ENCODE measurements at places on chromosomes 6 and 20. TPM values are rescaled to one million over a fixed set of nuclear protein-coding genes. Genes with fewer than 3 reads are reported as not detected.

DNA sequence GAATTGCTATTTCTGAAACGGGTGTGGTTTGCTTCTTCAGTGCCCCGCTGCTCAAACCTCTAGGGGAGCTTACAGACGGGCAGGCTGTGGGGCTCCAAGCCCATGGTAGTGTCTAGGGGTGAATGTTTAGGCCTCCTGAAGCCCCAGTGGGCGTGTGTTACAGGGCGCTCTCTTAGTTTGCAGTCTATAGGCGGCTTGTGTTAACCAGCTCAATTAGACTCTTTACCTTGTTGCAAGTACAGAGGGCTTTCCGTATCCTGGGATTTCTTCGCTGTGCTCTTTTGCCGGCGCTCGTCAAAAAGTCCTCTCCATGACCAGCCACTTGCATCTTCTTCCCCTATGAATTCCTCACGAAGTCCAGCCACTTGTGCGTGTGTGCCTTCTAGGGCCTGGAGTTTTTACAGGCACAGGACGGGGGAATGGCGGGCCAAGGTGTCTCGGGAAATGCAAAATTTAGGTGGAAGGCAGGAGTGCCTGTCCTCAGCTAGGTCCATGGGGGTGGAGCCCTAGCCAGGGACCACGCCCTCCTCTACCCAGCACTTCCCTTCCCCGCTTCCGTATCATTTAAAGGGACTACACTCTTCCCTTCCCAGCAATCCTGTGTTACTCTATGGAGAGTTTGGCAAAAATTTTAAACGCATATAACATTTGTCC, 94.5 kb downstream of the HTR1B start:
- peak; percentile 38 for DNase-seq

- DNase-seq, result no peak
These were observed 57.5 kb downstream of the IRF4 start for GRCh38 chr6:449057-449430.

DNA sequence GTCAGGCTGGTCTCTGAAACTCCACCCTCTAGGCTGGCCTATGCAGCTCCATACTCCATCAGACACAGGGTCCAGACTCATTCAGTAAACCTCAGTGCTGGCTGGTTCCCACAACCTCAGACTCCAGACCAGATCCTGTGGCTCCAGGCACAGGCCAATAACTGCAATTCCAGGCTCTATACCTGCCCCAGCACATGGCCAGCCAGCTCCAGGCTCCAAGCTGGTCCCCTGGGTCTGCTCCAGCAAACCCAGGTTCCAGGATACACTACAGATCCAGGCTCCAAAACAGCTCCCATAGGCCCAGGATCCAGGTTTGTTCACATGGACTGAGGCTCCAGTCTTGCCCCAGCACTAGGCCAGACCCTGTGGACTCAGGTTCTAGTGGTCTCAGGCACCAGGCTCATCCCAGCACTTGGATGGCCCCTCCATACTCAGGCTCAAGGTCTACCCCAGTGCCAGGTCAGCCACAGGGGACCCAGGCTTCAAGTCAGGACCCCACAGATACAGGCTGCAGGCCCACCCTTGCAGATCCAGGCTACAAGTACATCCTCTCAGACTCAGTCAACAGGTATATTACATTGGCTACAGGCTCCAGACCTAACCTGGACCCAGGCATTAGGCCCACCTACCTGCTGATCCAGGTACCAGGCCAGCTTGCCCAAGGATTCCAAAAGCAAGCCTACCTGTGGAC, 117.6 kb upstream of the TMEM170B start:
- DNase-seq, result no peak

DNA sequence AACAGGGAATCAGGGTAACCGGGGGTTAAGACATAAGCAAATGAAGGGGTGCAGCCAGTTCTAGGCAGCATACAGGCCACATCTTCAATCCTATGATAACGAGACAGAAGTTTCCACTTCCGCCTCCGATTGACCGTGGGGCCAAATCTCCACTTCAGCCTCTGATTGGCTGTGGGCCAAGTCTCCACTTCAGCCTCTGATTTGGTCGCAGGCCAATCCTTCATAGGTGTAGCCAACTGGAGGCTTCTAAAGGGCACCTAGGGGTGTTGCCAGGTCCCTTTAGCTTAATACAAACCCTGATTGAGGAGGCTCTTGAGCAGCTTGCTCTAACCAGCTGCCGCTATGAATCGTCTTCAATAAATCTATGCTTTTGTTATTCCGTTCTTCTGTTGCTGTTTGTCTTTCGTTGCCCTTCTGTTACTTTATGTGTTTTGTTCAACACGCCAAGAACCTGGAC, 2.1 kb upstream of the ERGIC3 start:
- no peak for DNase-seq

DNA sequence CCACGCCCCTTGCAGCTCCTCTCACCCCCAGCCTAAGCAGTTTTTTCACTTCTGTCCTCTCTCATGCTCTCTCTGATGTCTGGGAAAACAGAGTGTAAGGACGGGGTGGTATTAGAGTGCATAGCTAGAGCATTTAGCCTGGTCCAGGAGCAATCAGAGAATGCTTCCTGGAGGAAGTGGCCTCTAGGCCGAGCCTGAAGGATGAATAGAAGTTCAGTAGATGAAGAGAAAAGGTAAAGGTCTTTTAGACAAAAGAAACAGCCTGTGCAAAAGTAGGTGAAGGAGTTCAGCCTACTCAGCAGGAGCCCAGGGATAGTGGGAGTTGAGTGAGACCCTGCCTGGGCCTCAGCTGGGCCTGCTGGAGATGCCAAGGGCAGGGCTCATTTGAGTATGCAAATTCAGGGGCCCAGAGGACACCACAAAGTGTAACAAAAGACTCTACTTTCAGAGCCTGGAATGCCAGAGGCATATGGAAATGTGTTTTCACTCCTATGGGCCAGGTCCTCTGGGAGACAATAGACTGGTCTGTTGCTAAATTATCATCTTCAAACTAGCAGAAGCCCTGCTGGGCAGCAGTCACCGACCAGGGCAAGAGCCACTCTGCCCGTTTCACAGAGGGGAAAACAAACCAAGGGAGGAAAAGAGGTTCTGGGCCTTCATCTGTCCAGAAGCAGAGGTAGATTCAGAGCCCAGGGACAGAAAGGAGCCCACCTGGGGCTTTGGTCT, 19.7 kb upstream of the TM9SF4 start:
- no peak for DNase-seq

The CST1 gene
- total RNA-seq, result not detected
